ENCODE measurements at places on chromosomes 16 and 17.

- DNase-seq, result no peak
Measured at GRCh38 chr17:18315562-18315922, 449 bp downstream of the SMCR8 start.

DNA sequence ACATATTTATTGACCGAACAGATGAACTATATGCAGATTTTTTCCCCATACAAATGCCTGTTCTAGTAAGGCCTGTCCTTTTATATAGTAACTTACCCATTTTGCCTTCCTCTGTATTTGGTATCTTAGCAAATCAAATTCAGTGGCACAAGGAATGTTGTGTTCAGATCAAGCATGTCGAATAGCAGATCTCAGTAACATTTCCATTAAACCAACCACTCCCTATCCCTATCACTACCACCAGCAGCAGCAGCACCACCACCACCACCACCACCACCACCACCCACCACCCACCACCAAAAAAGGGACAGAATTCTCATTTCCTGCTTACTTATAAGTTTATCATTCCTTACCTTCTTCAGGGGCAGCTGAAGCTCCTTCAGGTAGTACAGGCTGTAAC lies 94.7 kb downstream of the TRIM37 start:
- DNase-seq, result no peak

- DNase-seq, result no peak
Measured at GRCh38 chr16:51113236-51114125, 37.6 kb downstream of the SALL1 start.

- no peak for DNase-seq
Measured at GRCh38 chr17:21297597-21297996, 13.1 kb downstream of the MAP2K3 start.

- no peak for DNase-seq
Measured at GRCh38 chr16:1036166-1036565, 36.4 kb upstream of the SSTR5 start.
